ENCODE measurements at places on chromosomes 5 and 9.
A peak's percentile ranks its signal among the peaks of the same experiment; 100 is the strongest.

GRCh38 chr5:73292816-73293459 is 119.9 kb downstream of the TMEM174 start:
- no peak for DNase-seq

- no peak for DNase-seq
Measured at GRCh38 chr9:85653153-85653552, 88.6 kb downstream of the AGTPBP1 start.

GRCh38 chr9:4263591-4263990 is 36.3 kb downstream of the GLIS3 start:
- DNase-seq: no peak

DNA sequence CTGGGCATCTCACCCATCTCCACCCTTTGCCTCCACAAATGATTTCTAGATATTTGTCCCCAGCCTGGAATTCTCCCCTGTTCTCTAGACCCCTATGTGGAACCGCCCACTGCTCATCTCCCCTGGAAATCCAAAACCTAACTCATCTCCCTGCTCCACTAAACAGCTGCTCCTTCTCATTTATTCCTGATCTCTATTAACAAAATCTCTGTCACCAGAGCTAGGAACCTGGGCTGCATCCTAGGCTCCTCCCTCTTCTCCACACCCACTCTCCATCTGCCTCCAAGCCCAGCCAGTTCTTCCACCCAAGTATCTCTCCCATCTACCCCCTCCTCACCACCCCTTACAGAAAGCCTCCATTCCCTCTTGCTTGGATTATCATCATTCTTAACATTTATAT is 24.0 kb upstream of the SYNPO start:
- peak; percentile 63 for DNase-seq

DNA sequence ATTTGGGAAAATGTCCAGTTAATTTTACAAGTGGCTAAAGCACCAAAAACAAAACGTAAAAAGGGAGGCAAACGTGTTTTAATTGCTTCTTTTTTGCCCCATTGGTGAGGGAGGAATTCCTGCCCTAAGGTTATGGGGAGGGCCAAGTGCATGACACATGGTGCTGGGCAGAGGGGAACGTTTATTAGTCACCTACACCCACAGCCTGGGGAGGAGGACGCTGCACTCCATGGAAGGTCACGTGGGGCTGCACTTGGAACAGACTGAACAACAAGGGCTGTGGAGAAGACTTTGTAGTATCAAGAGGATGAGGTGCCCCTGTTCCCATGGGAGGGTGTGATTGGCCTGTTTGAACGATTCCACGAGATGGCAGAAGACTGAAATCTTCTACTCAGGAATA is 13.7 kb upstream of the ADAMTS16 start:
- DNase-seq: no peak

GRCh38 chr9:126449725-126450667 is 123.4 kb downstream of the MVB12B start:
- no peak for DNase-seq

- no peak for DNase-seq
Measured at GRCh38 chr9:93114169-93114983, 18.4 kb downstream of the CARD19 start.

DNA sequence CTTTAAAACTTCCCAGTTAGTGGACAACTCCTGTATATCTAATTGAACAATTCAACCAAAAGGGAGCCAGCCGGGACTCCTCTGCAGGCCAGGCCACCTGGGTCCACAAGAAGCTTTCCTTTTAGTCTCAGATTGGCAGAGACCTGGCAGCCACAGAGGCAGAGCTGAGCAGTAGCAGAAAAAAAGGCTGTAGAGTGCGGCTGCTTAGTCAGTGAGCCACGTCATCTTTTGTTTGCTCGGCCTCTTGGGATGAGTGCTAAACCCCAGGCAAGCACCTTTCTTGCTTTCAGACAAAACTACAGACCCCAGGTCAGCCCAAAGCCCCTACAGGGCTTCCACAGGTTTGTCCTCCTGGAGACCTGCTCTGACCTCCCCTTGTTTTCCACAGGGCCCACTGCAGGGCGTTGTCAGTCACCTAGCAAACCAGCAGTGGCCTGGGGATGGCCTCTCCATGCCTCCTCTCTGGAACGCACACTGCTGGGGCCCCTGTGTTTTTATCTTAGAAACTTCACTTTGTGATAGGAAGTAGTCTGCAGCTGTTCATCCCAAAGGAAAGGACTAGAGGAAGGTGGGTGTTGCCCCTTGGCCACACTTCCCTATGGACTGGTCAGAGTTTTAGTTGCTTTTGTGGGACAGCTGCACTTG is 49.9 kb downstream of the SHB start:
- peak; percentile 59 for DNase-seq

GRCh38 chr5:144304688-144305087 is 134.0 kb downstream of the KCTD16 start:
- DNase-seq: no peak

GRCh38 chr5:159550951-159551350 is 220.7 kb upstream of the IL12B start:
- no peak for DNase-seq

GRCh38 chr5:10715605-10716290 is 45.3 kb downstream of the DAP start:
- no peak for DNase-seq

DNA sequence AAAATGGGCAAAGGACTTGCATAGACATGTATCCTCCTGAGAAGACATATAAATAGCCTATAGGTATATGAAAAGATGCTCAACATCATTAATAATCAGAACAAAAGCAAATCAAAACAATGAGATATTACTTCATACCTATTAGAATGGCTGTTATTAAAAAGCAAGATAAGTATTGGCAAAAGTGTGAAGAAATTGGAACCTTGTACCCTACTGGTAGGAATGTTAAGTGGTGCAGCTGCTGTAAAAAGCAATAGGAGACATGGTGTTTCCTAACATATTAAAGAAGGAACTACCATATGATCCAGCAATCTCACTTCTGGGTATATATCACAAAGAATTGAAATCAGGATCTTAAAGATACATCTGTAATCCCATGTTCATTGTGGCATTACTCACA is 69.8 kb upstream of the PRR16 start:
- DNase-seq: no peak

DNA sequence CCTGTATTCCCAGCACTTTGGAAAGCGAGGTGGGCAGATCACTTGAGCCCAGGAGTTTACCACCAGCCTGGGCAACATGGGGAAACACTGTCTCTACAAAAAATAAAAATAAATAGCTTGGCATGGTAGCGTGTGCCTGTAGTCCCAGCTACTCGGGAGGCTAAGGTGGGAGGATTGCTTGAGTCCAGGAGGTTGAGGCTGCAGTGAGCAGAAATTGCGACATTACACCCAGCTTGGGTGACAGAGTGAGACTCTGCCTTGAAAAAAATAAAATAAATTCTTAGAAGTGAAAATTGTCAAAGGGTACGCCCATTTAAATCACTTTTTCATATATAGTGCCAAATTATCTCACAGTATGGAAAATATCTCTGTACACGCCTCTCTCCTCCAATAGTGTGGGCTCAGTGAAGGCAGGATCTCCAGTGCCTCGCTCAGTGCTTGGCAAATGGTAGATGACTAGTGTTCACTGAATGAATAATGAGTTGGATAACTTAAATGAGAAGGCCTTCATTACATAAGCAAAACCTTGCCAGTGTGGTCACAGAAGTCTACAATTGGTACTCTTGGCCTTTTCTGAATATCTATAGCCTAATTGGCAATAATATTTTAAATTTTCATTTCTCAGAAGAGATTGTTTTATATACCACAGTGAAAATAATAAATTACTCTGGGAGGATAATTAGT is 9.4 kb upstream of the CCL28 start:
- DNase-seq: no peak

- no peak for DNase-seq
Measured at GRCh38 chr9:1473956-1474634, 423.9 kb downstream of the DMRT2 start.

DNA sequence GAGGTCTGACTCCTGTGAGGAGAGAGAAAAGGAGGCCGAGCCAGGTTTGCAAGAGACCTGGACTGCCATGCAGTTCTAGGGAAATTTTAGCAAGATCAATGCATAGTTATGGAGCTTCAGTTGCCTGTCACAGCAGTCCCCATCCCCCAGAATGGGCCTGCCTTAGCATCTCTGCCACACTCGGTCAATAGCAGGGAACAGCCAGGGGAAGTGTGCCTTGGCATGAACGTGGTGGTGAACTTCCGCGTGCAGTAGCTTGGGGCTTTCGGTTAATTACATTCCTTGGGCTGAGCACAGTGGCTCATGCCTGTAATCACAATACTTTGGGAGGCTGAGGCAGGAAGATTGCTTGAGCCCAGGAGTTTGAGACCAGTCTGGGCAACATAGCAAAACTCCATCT is 157.8 kb downstream of the TLE1 start:
- no peak for DNase-seq

DNA sequence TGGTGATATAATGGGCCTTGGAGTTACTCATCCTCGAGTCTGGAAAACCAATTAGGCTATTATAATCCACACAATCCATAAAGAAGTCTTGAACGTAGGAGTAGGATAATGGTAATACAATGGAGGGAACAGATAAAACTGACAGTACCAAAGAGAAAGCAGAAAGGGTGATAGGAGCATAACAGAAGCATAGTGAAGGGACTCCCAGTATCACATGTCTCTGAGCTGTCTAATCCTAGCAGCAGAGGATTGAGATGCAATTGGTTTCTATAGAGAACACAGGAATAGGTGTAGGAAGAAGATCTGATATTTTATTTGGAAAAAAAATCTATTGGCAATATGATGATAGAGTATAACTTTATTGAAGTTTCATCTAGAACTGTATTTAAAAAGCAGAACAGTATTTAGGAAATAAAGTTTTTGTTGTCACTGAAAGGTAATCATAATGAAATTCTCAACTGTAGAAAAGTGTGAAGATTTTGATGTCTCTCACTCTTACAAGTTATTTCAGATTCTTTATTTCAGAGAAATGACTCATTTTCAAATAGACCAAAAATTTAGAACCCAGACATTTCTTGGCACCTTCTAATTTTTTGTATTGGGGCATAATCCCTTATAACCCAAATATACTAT is 25.4 kb downstream of the SRFBP1 start:
- DNase-seq: no peak

Data from caudate nucleus (tissue), 63 donors.